ENCODE measurements at places on chromosomes 13 and 19. TPM values are rescaled to one million over a fixed set of nuclear protein-coding genes. Genes with fewer than 3 reads are reported as not detected.

- DNase-seq = peak; percentile 89
These were observed 413.9 kb downstream of the COG6 start for GRCh38 chr13:40069173-40070044.

DNA sequence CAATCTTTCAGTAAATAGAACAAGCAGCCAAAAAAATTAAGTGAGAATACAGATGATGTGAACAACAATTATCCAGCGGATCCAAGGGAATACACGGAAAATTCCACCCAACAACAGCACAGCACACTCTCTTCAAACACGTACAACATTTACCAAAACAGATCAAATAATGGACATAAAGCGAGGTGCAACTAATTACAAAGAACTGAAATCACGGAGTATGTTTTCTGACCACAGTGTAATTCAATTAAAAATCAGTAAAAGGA, 26.2 kb downstream of the MIER2 start:
- no peak for DNase-seq

Gene ZNF880
- polyA plus RNA-seq = 15.6 TPM

DNA sequence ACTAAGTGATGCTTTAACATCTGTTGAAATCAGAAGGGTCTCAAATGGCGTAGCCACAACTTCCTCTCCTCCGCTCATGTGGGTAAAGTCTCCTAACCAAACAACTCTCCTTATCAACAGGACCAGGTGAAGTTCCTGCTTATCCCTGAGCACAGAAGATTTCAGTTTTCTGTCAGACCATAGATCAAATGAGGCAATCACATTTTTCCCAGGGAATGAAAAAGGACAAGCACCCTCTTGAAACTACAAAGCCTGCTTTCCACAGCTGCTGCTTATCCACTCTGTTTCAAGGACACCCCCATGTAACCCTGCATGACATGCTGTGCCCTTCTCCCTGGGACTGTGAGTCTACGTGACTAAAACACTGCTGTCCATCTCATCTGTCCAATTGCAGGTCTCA, 788.3 kb upstream of the SLITRK5 start:
- DNase-seq = no peak

Gene RXFP2
- polyA plus RNA-seq = 0.63 TPM

DNA sequence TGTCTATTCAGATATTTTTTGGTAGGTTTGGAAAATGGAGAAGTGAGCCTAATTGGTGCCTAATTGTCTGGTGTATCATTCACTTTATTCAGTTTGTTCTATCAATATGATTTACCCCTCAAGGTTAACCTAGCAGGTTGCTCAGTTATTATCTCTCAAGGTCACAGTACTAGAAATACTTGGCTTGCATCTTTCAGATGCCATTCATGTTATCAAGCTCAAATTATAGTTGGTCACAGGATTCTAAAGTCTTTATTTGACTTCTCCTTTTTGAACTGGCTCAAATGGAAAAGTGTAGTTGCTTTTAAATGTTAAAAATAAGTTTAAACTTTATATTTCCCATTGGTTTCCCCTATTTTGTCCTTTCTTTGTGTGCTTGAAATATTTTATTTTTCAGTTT, 2.6 kb downstream of the KCNRG start:
- DNase-seq = no peak

GRCh38 chr13:40668335-40668734, 1.9 kb upstream of the FOXO1 start:
- peak; percentile 47 for DNase-seq

- DNase-seq = peak; percentile 34
These were observed 1.3 kb downstream of the FAM174C start for GRCh38 chr19:1276628-1277022.

GRCh38 chr19:55383279-55384130, 587 bp downstream of the TMEM238 start:
- peak; percentile 52 for DNase-seq

Gene PGLYRP2
- polyA plus RNA-seq = not detected

- DNase-seq = no peak
These were observed 25.6 kb downstream of the EPS15L1 start for GRCh38 chr19:16446108-16446723.

GRCh38 chr13:97849305-97849704, 104.2 kb upstream of the IPO5 start:
- DNase-seq = no peak

Gene ATP7B
- 5.9 TPM for polyA plus RNA-seq

DNA sequence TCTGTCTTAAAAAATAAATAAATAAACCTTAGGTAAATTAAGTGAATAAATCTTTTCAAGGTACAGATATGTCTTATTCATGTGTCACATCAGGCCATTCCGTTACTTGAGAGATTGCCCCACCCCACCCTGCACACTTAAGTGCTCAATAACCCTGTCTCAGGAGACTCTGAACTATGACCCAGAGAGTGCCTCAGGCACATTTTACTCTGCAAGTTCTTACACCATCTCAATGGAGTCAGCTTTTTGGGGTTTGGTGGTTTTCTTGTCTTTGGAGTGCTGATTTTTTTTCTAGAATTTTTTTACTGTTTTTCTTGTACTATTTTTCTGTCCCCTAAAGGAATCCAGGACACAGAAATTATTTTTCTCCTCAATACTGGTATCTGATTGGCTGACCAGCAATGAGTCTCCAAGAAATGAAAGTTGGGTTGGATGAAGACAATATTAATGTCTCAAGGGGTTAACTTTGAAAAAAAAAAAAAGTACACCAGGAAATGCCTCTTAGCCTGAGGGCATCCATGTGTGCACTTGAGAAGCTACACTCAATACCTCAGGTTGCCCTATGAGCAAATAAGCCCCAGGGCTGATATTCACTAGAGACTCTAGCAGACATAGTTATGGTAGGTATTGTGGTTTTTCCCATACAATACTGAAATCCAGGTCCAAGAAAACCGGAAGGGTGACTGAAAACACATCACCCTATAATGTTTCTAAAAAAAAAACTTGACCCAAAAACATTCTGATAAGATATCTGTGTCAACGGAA, 114.6 kb upstream of the ZNF91 start:
- no peak for DNase-seq

Gene FCAR
- polyA plus RNA-seq = not detected

GRCh38 chr19:54682306-54682856, 19.6 kb downstream of the LILRB4 start:
- DNase-seq = no peak

Gene MED26
- polyA plus RNA-seq = 7.3 TPM

Gene SHANK1
- polyA plus RNA-seq = 0.20 TPM

DNA sequence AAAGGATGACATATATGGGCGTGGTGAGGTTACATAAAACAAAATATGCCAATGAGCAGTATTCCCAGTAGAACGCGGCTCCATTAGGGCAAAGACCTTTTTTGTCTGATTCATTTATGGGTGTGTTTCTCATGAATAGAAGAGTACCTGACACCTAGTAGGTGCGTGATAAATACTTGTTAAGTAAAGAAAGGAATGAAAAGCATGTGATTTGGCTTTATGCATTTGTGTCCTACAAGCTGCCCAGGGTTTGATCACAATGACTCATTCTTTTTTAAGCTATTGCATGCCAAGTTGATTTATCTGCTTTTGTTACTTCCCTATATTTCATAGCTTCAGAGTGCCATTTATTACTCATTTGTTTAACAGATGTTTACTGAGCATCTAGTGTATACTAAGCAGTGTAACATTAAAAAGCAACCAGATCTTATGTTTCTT, 19.1 kb upstream of the KCTD4 start:
- DNase-seq = no peak

DNA sequence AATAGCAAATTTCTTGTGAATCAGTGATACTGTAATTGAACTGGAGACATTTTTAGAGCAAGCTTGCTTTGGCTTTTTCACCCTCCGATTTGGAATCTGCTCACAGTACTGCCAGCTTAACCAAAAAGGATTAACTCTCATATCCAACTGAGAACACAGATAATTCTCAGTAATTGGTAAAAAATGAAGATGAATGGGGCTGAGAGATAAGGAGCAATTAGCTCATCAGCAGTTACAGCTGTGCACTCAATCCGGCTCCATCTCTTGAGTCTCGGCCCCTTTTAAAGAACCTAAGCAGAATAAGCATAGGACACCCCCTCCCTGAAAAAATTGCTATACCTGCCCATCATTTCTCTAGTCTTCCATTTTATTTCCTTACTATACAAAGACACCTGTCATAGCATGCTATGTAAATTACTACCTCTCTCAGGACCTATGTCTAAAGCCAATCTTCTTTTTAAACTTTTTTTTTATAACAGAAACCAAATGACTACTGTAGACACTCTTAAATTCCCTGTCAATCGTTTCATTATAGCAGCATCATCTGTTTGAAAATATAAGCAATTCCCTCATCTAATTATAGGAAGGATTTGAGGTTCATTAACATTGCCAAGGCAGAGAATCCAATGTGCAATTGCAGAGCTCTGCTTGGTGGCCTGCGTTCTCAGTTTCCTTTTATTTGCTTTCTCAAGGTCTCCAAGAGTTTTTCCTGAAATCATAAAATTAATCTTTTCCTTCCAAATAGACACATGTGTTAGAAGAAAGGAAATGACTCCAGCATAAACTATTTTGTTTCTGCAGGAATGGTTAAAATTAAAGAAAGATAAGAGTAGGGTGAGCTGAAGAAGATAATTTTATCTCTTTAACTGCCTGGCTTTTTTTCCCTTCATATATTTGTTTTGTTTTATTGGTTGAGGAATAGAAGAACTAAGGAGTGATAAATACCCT, 242.1 kb downstream of the DACH1 start:
- no peak for DNase-seq

Gene URAD
- not detected for polyA plus RNA-seq

Gene SIGLEC7
- polyA plus RNA-seq = 0.39 TPM

Gene GIPC3
- polyA plus RNA-seq = 0.52 TPM

Gene GSX1
- not detected for polyA plus RNA-seq

DNA sequence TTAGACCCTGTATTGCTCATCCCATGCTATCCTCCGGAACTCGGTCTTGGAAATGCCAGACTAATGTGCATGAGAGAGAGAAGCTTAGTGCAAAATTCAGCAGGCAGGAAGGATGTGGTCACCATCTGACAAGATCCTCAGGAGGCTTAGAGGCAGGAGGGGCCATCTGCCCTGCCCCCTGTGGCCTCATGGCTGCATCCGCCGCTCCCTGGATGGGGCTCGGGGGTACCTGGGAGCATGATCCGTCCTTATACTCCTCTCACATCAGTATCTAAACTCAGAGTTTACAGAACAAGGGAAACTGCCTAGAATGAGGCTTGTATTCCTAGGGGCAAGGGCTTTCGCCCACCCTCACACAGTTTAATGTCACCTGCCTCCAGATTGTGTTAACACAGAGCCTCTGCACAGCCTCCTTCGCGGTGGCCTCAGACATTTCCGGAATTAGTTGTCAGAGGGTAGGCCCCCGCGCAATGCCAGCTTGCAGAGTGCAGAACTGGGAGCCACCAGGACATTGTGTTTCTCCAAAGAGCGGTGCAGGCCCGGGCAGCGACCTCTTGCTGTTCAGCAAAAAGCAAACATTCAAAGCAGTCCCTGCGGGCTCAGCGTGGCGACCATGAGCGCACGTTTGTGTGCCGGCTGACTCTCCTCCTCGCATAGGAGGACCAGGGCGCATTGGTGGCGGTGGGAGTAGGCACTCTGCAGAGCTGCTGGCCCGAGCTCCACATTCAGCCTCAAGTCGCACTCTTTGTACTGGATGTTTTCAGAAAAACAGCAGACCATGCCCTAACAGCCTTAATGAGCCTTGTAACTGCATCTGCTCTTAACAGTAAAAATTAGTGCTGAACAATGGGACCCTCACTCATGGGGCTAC, 39.1 kb downstream of the GPR12 start:
- no peak for DNase-seq

Gene TNFRSF19
- polyA plus RNA-seq = 3.7 TPM

DNA sequence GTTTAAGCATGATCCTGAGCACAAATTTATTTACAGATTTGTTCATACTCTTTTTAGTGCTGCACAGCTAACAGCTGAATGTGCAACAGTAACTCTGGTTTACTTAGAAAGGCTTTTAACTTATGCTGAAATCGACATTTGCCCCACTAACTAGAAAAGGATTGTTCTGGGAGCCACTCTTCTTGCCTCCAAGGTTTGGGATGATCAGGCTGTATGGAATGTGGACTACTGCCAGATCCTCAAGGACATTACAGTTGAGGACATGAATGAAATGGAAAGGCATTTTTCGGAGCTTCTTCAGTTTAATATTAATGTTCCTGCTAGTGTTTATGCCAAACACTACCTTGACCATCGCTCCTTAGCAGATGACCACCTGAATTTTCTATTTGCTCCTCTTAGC, 16.0 kb downstream of the ZNF100 start:
- no peak for DNase-seq

Gene PCCA
- polyA plus RNA-seq = 23.5 TPM

GRCh38 chr13:79432992-79433391, 26.9 kb upstream of the RBM26 start:
- DNase-seq = no peak

GRCh38 chr13:46176756-46177155, 5.2 kb downstream of the LCP1 start:
- no peak for DNase-seq

Gene KLC3
- polyA plus RNA-seq = not detected

DNA sequence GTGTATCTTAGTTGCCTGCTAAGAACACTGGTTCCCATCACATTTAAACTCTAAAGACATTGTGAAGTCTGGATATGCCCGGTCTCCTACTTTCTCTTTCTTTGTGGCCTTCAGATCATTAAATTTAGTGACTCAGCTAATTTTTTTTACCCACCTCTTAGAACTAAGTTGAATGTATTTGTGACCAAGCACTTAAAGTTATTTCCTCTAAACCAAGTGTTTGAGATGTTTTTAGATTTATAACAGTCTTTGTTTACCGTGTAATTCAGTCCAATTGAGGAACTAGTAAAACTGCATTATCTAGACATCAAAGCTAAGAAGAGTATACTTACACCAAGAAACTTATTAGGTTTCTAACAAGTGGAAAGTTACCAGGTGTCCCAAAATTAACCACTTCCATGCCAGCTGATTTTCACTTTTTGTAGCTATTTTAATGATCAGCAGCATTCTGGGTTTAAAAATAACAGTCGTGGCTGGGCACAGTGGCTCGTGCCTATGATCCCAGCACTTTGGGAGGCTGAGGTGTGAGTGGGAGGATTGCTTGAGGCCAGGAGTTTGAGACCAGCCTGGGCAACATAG, 53.1 kb downstream of the ARHGAP35 start:
- no peak for DNase-seq

DNA sequence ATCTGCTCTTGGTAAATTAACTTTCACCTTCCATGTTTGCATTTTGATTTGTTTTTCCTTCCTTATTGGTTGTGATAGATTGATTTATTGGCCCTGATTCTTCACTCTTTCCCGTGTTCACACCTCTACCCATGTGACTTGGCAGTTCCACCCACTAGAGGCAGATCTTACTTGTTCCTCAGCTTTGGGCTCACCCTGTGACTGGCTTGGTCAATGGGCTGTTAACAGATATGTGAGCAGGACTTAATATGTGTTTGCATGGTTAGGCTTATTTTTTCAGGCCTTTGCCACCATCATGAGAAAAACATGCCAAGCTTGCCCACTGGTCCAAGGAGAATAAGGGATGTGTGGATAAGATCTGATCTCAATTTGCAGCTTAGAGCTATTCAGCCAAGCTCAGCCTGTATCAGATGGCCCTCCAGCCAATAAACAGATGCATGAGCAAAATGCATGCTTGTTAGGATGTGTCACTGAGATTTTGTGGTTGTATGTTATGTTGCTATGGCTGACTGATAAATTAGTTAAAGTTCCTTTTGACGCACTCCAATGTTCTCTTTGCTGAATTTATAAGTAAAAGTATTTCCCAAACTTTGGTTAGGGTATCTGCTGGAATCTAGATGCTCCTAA, 48.0 kb downstream of the RGCC start:
- no peak for DNase-seq

GRCh38 chr19:10158071-10158470, 36.7 kb downstream of the DNMT1 start:
- no peak for DNase-seq

Measured in ovary (tissue), 10 donors.